Cortex of kidney (tissue), 1 donor: ENCODE measurements at places on chromosomes 2 and 18.

DNA sequence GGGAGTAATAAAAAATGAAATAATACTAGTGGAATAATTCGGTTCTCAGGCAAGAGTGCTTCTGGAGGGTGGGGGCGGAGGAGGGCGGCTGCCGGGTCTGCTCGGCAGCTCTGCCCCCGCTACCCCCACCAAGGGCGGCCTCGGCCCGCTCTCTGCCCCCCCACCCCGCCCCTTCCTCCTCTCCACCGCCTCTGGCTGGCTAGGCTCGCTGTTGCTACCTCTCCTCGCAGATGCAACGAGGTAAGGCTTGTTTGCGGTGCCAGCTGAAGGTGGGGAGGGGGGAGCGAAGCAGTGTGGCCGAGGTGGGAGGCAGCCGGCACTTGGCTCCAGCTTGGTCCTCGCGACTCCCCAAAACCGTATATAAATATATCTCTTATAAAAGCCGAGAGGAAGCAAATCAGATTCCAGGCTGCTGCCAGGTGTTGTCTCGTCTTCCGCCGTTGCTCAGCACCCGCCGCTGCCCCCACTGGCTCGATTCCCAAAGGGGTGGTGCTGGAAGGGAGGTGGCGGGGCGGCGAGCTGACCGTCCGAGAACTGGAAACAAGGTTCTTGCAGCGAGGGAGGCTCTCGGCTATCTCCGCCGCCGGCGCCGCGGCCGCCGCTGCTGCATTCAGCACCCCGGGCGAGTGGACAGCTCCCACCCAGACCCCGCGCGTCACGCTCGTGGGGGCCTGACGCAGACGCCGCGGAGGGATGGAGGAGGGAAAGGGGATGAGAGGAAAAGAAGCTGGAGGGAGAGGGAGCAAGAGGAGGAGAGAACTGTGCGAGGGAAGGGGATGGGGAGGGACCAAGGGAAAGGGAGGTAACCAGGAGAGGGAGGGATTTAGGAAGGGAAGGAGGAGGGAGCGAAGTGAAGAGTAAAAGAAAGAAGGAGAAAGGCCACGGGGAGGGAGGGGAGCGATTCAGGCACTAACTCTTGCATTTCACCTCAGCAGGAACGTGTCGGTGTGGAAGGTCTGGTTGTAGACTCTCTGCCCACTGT is at the start of gene MARCHF4:
Gene MARCHF4 (minus strand): TSS at position 763 of the 982 bp plus-strand sequence. CDS start 2,223 bp downstream, outside the sequence.
- DNase-seq, result no peak

- no peak for DNase-seq
Measured at GRCh38 chr2:119518401-119519056, 5.8 kb downstream of the SCTR start.

DNA sequence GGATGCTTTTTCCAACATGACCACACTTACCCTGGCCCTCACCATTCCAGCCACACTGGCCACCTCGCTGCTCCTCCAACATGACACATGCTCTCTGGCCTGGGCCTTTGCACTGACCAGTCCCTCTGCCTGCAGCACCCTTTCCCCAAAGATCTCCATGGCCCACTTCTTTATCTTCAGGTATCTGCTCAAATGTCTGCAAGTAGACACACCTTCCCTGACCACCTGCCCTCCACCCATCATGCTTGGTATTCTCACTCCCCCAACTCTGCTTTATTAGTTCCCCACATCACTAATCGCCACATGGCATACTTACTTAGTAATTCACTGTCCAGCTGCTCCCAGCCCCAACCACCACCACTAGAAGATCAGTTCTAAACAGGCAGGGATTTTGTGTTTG is 214.2 kb downstream of the BCL11A start:
- DNase-seq, result no peak

DNA sequence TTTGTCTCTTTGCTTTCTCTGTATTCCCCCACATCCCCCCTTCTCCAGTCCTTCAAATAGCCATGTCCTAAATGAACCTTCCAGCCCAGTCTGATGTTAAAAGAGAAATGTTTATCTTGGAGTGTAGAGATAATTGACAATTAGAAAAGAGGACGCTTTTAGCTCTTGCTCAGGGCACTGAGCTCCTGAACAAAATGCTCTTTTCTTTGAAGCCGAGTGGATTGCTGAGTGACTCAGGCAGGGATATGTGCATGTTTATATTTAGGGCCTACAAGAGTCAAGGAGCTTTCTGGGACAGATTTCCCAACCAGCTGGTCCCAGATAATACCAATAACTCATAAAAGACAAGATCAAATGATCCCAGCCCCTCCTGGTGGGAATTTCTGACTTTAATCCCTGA is 88.0 kb upstream of the SETBP1 start:
- no peak for DNase-seq

DNA sequence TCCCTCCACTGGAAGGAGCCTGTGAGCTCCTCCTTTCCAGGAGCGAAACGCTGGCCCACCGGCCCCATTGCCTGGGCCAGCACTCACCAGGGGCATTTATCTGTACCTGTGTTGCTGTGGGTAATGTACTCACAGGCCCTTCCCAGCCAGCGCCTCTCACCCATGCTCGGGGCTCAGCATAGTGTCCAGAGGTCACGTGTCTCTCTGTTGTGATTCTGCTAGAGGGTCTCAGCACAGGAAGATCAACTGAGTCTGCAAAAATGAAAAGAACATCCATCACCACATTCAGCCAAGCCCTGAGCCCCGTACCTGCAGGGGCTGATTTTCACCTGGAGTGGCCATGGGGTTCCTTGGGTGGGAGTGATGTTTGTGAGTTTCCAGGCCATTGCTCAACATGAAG is 103.1 kb upstream of the TPO start:
- no peak for DNase-seq

- no peak for DNase-seq
Measured at GRCh38 chr2:105917688-105918087, 173.0 kb downstream of the NCK2 start.

DNA sequence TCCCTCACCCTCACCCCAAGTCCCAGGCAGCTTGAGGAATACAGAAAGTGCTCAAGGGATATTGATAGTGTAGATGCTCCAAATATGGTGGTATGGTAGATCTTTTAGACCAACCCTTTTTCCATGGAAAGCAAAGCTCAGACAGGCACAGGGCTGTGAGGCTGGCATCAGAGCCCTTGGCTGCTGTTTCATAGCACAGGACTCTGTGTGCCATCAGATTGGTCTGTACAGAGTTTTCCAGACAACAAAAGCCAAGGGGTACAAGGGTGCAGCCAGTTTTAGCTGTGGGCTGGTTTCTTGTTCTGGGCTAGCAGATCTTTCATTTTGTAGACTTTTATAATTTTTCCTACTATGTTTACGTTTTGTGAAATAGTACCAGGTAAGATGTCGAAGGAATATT is 296.9 kb upstream of the TNP1 start:
- no peak for DNase-seq

DNA sequence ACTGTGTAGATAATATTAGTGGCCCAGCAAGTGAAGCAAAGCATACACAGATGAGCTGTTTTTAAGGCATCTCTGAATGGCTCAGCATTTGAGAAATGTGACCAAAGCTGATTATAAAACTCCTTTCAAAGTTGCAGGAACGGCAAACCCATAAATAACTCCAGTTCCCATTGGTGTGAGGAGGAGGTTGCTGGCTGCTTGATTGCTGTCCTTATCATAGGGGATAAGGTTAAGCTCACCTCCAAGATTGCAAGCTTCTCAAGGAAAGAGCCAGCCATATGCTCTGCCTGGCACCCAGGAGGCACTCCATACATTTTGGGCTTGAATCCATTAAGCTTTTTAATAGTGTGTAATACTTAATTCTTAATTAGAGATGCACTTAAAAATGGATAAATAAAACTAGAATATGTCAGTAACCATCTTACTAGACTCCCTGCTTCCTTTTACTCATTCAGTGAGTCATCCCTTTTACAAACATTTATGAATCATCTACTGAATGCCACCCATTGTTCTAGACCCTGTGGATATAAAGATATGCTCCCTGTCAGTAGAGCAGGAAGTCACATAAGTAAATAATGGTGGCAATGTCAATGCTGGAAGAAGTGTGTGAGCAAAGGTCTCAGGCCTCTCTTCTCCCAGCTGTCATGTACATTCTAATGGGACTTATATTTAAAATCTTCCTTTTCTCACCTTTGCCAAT is 99.3 kb downstream of the SPATS2L start:
- no peak for DNase-seq

DNA sequence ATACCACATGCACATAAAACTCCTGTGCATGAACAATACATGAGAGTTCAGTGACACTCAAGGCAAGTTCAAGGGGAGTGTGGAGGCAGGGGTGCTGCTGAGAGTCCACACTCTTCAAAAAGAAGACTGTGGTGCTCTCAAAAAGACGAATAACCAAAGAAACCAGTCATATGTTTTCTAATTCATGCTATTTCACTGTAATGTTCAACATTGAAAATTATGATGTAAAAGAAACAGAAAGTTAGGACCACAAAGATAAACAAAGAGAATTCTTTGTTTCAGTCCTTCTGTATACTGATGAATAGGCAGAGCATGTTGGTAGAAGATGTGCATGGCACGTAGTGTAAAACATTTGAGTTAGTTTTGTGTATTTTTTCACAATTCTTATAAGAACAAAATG is 864.2 kb upstream of the LRATD1 start:
- DNase-seq, result no peak

DNA sequence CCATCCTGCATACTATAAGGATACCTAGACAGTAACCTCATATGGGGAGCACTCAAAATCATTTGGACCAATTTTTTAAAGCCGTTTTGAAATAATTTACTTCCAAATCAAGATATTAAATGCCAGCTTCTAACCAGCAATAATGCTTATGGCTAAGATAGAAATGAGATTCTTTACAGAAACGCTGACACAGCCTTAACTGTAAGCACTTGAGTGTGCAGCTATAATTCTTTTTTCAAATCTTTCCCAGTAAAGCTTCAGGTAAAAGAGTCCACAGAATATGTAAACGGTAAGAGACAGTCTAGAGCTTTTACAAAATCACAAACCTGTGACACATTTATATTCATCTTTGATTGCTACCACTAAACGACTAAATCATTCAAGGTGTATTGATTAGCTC is 4.5 kb downstream of the NXPH2 start:
- DNase-seq, result no peak

- DNase-seq, result no peak
Measured at GRCh38 chr2:199738727-199739412, 112.1 kb downstream of the FTCDNL1 start.

DNA sequence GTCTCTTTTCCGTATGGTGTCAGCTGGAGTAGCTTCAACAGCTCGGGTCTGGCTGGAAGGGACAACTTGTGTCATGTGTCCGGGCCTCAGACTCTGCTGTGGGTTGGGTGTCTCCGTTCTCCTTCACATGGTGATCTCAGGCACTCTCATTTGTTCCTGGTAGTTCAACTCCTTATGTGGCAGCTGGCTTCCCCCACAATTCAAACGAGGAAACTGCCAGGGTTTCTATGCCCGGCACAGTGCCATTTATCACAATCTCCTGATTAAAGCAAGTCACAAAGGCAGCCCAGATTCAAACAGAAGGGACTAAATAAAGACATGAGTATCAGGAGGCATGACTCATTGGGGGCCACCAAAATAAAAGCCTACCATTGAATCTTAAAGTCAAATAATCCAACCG is 22.7 kb downstream of the MRO start:
- no peak for DNase-seq

GRCh38 chr2:191679818-191680600 is 2.1 kb downstream of the NABP1 start:
- DNase-seq, result no peak

- no peak for DNase-seq
Measured at GRCh38 chr2:122266636-122267035, 511.2 kb downstream of the TSN start.

DNA sequence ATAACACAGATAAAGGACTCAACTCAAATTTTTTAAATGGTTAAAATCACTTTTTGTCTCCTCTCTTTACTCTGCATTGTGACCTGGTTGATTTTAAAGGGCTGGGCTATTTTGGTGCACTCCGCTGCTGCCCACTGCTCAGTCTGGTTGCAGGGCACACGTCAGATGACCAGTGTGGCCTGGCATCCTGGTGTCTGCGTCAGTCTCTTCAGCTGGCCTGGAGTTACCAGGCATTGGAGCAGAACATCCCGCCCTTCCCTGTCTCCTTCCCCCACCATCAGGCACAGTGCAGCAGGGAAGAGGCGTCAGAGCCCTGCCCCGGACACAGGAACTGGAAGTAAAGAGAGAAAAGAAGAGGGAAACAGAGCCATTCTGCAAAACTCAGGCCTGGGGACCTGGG is 8.9 kb downstream of the C1QL2 start:
- DNase-seq, result no peak

DNA sequence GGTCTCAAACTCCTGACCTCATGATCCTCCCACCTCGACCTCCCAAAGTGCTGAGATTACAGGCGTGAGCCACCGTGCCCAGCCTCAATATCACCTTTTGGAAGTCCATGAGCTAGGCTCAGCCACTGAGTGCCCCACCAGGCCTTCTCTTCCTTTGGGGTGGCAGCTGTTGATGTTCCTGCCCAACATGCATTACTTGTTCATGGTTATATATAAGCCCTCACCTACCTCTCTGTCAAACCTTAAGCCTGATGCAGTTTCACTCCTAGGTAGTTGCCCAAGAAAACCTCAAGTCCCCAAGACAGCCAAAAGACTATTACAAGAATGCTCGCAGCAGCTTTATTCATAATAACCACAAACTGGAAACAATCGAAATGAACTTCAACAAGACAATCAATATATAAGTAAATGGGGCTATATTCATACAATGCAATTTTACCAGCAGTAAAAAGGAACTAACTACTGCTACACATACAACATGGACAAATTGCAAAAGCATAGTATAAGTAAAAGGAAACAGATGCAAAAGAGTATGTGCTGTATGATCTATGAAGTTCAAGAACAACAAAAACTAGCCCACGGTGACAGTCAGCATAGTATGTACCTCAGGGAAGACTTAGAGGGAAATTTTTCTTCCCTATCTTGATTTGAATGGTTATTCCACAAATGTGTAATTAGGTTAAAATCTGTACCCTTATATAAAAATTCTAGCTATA is 59.6 kb upstream of the REL start:
- DNase-seq, result no peak

DNA sequence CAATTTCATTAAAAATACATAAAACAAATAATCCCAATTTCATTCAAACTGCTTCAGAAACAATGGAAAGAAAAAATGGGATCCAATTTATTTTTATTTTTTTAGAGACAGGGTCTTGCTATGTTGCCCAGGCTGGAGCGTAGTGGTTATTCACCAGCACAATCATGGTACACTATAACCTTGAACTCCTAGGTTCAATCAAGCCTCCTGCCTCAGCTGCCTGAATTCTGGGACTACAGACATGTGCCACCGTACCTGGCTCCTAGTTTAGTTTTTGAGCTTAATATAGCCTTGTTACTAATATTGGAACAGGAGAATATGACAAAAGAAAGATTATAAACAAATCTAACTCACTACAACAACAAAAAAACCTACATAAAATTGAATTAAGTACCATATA is 34.2 kb downstream of the SAP130 start:
- no peak for DNase-seq
